Dermis lymphatic vessel endothelial cell (primary cell): ENCODE measurements at places on chromosomes 5 and 9. TPM values are rescaled to one million over a fixed set of nuclear protein-coding genes. Genes with fewer than 3 reads are reported as not detected.

The FAM120AOS gene
- 25.6 and 27.8 TPM in 2 replicates for total RNA-seq

The PCDHA7 gene
- total RNA-seq, result 0.17 and 0.33 TPM in 2 replicates

The FOXI1 gene
- total RNA-seq, result not detected in 2 replicates

The RNF183 gene
- total RNA-seq, result not detected in 2 replicates

The LHX3 gene
- not detected in 2 replicates for total RNA-seq

The C9orf50 gene
- not detected in 2 replicates for total RNA-seq

The ZDHHC11B gene
- under 0.01 TPM in 1 of 2 replicates, not detected in the other for total RNA-seq

The PCDHGA7 gene
- 0.65 and 1.4 TPM in 2 replicates for total RNA-seq

The PTGES gene
- 0.09 and 0.65 TPM in 2 replicates for total RNA-seq

The LRRC19 gene
- total RNA-seq, result not detected in 2 replicates

The PCDHA6 gene
- total RNA-seq, result 0.09 and 0.11 TPM in 2 replicates

The PALM2AKAP2 gene
- 0.09 and 0.65 TPM in 2 replicates for total RNA-seq

The IRX2 gene
- total RNA-seq, result 0.17 and 0.98 TPM in 2 replicates

The PCDHGA6 gene
- 2.4 and 2.9 TPM in 2 replicates for total RNA-seq

The PLK2 gene
- total RNA-seq, result 352 and 902 TPM in 2 replicates

The TXNDC8 gene
- not detected in 2 replicates for total RNA-seq

The IFNE gene
- total RNA-seq, result under 0.01 TPM in 1 of 2 replicates, not detected in the other

The SAXO1 gene
- not detected in 2 replicates for total RNA-seq

The CER1 gene
- not detected in 2 replicates for total RNA-seq

The CBY3 gene
- total RNA-seq, result 0.09 and 0.43 TPM in 2 replicates

The SREK1IP1 gene
- 16.7 and 16.8 TPM in 2 replicates for total RNA-seq

The PCDHGB3 gene
- total RNA-seq, result 2.6 and 4.3 TPM in 2 replicates

The PKD2L2 gene
- not detected in 2 replicates for total RNA-seq

The GPR151 gene
- total RNA-seq, result not detected in 2 replicates

The PFN3 gene
- total RNA-seq, result not detected in 2 replicates

The KIF20A gene
- 8.3 and 11.8 TPM in 2 replicates for total RNA-seq

The ANGPTL2 gene
- 7.8 and 21.5 TPM in 2 replicates for total RNA-seq
